ENCODE measurements at places on chromosomes 7 and 10.

GRCh38 chr10:118027397-118027796, 19.3 kb downstream of the RAB11FIP2 start:
- DNase-seq, result no peak

DNA sequence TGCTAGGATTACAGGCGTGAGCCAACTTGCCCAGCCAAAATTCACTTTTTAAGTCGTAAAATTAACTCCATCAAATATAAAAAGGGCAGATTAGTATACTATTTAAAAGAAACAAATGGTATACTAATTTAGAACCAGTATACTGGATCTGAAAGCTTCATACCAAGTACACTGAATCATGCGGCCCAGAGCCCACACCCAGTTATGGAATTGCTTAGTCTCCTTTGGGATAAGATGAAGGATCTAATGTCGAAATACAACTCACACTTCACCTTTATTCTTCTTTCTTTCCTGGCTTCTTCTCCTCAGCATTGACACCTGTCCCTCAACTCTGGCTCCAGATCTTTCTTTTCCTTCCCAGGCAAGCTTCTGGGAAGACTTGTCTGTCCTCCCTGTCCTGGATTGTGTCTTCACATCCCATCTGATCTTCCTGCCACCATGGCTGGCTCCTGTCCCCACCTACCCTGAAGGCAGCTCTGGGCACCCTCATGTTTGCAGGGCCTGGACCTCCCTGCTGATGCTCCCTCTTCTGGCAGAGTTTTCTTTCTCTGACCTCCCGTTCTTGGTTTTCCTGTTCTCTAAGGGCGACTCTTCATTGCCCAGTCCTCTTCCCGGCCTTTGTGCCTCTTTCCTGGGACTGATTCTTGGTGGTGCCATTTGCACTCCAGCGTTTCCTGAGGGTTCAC, 57.8 kb upstream of the CTBP2 start:
- no peak for DNase-seq

GRCh38 chr10:80598951-80599350, 61.2 kb downstream of the SH2D4B start:
- DNase-seq, result no peak

GRCh38 chr7:45080958-45081669, 7.7 kb downstream of the NACAD start:
- DNase-seq, result no peak

DNA sequence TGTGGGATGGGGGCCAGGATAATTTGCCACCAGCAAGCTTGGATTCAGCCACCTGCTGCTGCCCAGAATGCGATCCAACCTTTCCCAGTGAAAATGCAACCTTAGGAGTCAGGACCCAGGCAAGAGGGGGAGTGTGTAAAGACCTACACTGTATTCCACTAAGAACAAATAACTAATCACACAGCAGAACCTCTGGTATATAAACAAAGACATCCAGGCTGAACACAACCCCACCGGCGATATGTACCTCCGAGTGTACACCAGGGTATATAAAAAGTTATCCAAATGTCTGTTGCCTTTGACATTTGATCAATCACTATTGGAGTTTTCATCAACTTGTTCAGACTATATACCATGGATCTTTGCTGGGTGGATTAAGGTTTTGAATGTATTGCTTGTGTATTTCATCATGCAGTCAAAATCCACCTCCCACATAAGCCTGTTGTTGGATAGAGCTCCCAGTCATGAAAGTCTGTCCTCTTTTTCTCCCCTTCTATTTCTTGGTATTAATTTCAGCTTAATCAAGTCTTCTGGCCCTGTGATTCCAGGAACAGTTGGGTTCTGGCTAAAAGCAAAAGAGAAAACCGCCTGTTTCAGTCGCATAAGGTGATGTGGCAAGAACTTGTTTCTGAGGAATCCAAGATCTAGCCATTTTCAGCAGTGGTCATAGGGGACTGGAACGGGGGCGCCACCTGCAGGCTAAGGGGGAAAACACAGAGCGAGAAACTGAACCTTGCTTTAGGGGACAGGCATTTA, 290.7 kb downstream of the CCDC3 start:
- DNase-seq, result peak; percentile 38

DNA sequence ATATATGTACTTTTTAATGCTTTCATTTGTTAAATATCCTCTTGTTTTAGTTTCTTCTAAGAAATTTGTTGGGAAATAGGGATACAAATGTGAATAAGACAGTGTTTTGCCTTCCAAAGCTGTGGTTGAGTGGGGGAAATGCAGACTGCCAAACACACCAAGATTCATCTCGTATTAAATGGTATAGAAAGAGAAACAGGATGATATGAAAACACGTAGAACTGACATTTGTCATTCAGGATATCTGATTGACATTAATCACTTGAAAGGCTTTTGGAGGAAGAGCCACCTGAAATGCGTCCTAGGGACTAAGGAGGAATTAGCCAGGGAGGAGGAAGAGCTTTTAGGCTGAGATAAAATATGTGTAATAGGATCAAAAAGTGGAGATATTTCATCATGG, 287.4 kb upstream of the SEMA3C start:
- DNase-seq, result no peak

DNA sequence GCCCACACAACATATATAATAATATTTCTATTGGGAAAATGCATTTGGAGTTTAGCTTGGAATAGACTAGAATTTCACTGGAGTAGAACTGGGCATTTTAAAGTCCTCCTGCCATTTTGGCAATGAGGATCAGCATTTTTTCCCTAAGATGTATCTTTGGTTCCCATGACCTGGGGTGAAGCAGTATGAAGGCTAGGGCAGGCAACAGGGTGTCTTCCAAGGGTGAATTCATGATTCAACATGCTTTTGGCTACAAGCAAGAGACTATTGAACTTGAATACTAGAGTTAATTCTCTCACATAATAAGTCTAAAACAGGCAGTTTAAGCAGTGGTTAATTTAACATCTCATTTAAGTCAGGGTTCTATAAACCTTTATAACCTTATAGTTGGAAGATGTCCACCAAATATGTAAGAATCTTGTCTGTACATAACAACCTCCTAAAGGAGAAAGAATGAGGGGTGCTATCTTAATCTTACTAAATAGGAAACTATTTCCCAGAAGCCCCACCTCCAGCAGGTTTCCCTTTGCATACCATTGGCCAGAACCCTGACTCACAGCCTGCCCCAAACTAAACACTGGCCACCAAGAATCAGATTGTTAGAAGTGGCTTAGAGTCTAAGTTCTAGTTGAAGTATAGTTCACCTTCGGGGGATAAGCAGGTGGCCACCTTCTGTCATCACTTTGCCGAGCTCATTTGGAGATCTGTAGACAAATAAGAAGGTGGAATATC, 96.0 kb upstream of the PRPS1L1 start:
- no peak for DNase-seq

DNA sequence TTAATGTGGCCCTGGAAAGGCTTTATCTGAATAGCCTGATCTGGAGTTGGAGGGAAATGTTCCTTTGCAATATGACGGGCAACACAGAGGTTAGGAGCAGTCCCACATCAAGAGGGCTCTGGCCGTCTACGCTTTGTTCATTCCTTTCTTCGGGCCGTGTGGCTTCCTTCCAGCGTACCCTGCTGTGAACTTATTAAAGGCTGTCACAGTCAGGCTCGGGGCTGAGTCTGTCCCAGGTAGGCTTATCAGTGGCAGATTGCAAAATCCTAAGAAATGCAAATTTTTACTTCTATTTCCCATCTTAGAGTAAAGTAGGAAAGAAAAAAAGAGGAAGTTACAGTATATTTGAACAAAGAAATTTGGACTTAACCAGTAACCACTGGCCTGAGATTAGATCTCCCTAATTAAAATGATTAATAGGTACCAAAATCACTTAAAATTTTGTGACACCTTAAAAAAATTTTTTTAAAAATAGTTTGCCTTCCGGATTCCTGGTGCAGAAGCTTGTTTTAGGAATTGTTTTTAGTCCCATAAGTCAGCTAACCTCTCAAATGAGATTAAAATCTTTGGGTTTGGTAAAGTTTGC, 453.1 kb upstream of the MKI67 start:
- DNase-seq, result no peak

DNA sequence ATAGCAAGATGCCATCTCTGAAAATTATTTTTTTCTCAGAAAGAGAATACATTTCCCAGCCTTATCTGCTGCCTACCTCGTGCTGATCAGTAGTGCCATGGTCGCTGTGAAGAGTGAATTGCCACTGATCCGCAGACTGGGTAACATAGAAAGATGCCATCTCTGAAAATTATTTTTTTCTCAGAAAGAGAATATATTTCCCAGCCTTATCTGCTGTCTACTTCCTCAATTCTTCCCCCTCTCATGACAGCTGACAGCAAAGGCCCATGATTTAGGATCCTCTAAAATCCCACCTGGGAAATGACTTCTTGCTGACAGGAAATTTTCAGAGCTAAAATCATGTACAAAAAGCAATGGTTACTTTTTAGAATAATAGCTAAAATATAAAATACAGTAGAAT, 92.5 kb upstream of the AHR start:
- peak; percentile 84 for DNase-seq

Measured in GF-D8 (cell line).